ENCODE measurements at places on chromosomes 1 and 21. TPM values are rescaled to one million over a fixed set of nuclear protein-coding genes. Genes with fewer than 3 reads are reported as not detected.

GRCh38 chr1:86472767-86473166 is 4.0 kb downstream of the CLCA1 start:
- no peaks in the 10 kb centered on the region for H3K4me1 ChIP-seq
- H3K36me3 ChIP-seq = no peaks in the 10 kb centered on the region
- H3K4me3 ChIP-seq = no peak overlapping the region

DNA sequence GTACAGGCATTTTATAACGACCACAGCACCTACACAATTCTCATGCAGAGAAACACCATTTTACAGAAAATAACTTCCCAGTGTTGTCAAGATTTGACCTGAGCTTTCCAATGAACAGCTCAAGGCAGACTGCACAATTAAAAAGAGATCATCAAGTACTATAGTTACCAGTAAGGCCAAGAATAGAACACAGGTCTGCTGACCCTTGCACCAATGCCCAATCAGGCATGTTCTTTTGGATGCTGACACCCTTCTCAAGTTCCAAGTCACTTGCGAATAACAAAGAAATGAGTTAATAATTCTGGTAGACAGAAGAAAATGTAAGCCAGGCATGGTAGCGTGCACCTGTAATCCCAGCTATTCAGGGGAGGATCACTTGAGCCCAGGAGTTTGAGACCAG is 101.9 kb downstream of the SLC45A1 start:
- H3K4me1 ChIP-seq = peaks cover 36% of the 10 kb centered on the region
- no peak overlapping the region for H3K27ac ChIP-seq
- H3K27me3 ChIP-seq = no peaks in the 10 kb centered on the region
- H3K4me3 ChIP-seq = peak overlapping the region; percentile 8
- H3K36me3 ChIP-seq = peaks cover 23% of the 10 kb centered on the region

GRCh38 chr21:32207406-32207716 is 71.5 kb downstream of the MIS18A start:
- H3K4me3 ChIP-seq = no peak overlapping the region
- H3K36me3 ChIP-seq = no peaks in the 10 kb centered on the region
- DNase-seq = no peak
- no peaks in the 10 kb centered on the region for H3K27me3 ChIP-seq

Gene AIM2
- 28.1 TPM for total RNA-seq

DNA sequence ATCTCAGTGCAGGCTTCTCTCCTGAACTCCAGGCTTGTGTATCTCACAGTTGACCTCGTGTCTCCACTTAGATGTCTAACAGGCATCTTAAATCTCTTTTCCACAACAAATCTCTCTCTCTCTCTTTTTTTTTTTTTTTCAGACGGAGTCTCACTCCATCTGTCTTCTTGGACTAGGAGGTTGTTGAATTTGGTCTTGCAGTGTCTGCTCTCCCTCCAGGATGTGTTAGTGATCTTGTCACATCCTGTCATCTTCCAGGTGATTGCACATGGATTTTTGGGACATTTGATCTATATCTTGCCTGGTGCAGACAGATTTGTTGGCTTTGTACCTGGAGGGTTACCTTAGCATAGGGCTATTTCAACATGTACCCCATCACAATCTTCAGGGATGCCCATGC is 26.5 kb upstream of the KCNA10 start:
- H3K4me1 ChIP-seq = no peaks in the 10 kb centered on the region
- peaks cover 9% of the 10 kb centered on the region for H3K27me3 ChIP-seq
- H3K36me3 ChIP-seq = no peaks in the 10 kb centered on the region
- H3K27ac ChIP-seq = no peak overlapping the region

Gene NOS1AP
- not detected for total RNA-seq

- DNase-seq = no peak
- no peaks in the 10 kb centered on the region for H3K27me3 ChIP-seq
- H3K27ac ChIP-seq = no peak overlapping the region
- H3K36me3 ChIP-seq = no peaks in the 10 kb centered on the region
- H3K4me3 ChIP-seq = no peak overlapping the region
- no peaks in the 10 kb centered on the region for H3K4me1 ChIP-seq
Measured at GRCh38 chr1:245788269-245788668, 633.5 kb downstream of the KIF26B start.

Gene RGS4
- total RNA-seq = not detected

Gene UQCRHL
- 1.5 TPM for total RNA-seq

Gene PMF1
- 67.7 TPM for total RNA-seq

GRCh38 chr21:24220446-24220845 is 1386.8 kb downstream of the MRPL39 start:
- no peaks in the 10 kb centered on the region for H3K4me1 ChIP-seq
- H3K27me3 ChIP-seq = no peaks in the 10 kb centered on the region
- H3K27ac ChIP-seq = no peak overlapping the region
- H3K36me3 ChIP-seq = no peaks in the 10 kb centered on the region
- H3K4me3 ChIP-seq = no peak overlapping the region

DNA sequence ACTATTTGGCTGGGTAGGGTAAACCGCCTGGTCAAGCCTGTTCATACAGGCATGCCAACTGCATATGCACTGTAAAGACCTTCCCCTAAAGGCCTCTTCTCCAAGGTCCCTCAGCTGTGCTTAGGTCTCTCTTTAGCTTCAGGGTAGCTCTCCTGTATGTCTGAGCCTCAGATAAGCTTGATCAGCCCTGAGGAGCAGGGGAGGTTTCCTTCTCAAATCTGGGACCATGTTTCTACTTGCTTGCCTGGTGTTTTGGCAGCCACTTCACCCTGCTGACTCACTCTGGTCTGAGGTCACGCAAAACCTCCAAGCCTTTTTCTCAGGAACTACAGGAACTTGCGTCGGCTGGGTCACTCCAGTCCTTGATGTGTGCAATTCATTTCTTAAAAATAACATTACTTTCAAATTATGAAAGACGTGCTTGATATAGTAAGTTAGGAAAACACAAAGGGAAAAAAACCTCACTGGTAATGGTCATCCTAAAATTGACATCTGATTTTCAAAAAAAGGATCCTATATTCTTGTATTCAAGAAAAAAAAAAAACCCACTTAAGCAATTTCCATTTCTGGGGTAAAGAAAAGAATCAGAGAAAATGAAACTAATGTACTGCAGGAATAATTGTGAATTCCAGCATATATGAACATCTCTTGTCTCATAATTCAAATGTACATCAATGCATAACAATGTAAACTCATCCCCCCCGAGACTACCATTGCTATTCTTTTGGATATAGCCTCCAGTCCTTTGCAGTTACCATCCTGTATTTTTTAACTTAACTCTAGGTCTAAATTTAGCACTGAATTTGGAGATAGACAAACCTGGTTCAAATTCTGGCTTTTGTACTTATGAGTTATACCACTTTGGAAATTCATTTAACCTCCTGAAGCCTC is 24.8 kb upstream of the RNF19B start:
- peak overlapping the region; percentile 79 for H3K27ac ChIP-seq
- H3K36me3 ChIP-seq = peaks cover 8% of the 10 kb centered on the region
- peak overlapping the region; percentile 26 for H3K4me3 ChIP-seq
- peak; percentile 71 for DNase-seq

DNA sequence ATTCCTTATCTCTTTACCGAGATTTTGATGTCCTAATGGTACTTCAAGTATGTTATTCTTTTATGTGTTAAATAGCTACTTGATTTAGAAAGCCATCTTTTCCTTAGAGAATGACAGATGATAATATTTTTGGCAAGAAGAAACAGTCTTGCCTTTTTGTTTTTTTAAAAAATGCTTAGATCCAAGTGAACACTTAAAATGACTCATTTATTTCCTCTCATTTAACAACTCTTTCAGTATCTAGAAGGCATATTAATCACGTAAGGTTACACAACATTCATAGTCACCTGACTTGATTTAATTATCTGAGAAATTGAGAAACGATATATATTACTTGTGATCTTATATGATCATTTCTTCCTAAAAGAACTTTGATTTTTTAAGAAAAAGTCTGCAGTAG is 52.4 kb downstream of the SUCO start:
- peaks cover 34% of the 10 kb centered on the region for H3K36me3 ChIP-seq
- no peak overlapping the region for H3K27ac ChIP-seq
- H3K4me1 ChIP-seq = peaks cover 25% of the 10 kb centered on the region
- H3K27me3 ChIP-seq = no peaks in the 10 kb centered on the region

Gene NTNG1
- not detected for total RNA-seq

DNA sequence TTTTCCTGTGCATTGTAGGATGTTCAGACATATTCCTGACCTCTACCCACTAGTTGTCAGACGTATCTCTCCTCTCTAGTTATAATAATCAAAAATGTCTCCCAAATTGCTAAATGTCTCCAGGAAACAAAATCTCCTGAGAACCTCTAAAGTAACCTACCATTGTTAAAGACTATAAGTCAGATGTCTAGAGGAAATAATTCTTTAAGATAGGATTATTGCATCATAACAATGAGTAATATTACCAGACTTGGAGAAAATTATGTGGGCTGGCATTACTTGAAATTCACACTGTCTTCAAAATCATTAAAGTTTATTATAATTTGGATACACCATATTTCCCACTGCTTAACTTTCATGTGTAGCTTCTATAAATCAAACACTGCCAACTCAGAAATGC is 643.0 kb upstream of the ADGRL2 start:
- H3K27ac ChIP-seq = no peak overlapping the region
- no peak for DNase-seq
- H3K27me3 ChIP-seq = no peaks in the 10 kb centered on the region
- no peaks in the 10 kb centered on the region for H3K4me1 ChIP-seq
- H3K36me3 ChIP-seq = no peaks in the 10 kb centered on the region

DNA sequence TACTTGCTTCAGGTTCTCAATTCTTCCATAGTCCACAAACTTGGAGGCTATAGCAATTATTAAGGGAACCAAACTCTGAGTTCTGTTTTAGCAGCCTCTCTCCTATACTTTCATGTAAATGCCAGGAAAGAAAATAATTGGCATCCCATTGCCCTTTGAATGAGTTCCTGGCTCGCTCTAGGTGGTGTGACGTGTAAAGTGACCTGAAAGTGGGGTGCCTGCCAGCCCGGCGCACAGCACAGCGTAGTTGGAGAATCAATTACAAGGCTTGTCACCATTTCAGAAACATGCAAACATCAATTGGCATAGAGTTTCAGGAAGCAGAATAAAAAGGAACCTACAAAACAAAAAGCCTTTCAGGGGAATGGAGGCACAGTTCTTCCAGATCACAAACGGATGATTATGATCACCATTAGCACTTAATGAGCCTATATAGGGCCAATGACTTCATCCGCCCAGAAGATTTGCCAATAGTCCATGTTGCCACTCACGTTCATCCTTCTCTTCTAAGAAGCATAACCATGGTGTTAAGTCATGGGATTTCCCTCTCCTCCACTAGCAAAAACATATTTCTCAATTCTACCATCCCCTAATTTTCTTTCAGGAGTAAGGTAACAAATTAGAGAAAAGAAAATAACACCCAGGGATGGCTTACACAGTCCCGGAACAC is 354.6 kb upstream of the ADGRL2 start:
- no peak overlapping the region for H3K4me3 ChIP-seq
- no peak for DNase-seq
- H3K4me1 ChIP-seq = no peaks in the 10 kb centered on the region

- DNase-seq = no peak
- no peaks in the 10 kb centered on the region for H3K27me3 ChIP-seq
- no peak overlapping the region for H3K4me3 ChIP-seq
- H3K27ac ChIP-seq = no peak overlapping the region
- no peaks in the 10 kb centered on the region for H3K4me1 ChIP-seq
Measured at GRCh38 chr21:32299695-32300094, 1.0 kb downstream of the MRAP start.

GRCh38 chr1:23337869-23338268 is 6.2 kb downstream of the HNRNPR start:
- DNase-seq = no peak
- no peaks in the 10 kb centered on the region for H3K27me3 ChIP-seq
- H3K4me3 ChIP-seq = no peak overlapping the region
- peaks cover 56% of the 10 kb centered on the region for H3K4me1 ChIP-seq

- no peak overlapping the region for H3K27ac ChIP-seq
- DNase-seq = peak; percentile 66
- H3K36me3 ChIP-seq = no peaks in the 10 kb centered on the region
Measured at GRCh38 chr1:226547754-226548191, 791 bp upstream of the STUM start.

DNA sequence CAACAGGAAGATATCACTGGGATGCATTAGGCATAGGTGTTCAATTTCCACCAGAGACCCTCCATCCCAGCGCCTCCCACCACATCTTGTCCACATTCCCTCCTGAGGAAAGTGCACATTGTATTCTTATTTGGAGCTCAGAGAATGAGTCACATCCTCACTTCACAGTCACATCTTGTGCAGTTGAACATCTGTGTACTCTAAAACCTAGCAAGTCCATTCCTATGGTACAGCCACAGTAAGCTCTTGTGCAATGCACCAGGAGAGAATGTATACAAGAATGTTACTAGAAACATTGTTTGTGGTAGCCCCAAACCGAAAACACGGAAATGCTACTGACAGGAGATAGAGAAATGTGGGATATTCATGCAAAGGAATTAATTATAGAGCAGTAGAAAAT is 1.6 kb upstream of the KDF1 start:
- H3K36me3 ChIP-seq = no peaks in the 10 kb centered on the region
- no peak overlapping the region for H3K4me3 ChIP-seq
- H3K27ac ChIP-seq = no peak overlapping the region
- H3K4me1 ChIP-seq = peaks cover 8% of the 10 kb centered on the region

DNA sequence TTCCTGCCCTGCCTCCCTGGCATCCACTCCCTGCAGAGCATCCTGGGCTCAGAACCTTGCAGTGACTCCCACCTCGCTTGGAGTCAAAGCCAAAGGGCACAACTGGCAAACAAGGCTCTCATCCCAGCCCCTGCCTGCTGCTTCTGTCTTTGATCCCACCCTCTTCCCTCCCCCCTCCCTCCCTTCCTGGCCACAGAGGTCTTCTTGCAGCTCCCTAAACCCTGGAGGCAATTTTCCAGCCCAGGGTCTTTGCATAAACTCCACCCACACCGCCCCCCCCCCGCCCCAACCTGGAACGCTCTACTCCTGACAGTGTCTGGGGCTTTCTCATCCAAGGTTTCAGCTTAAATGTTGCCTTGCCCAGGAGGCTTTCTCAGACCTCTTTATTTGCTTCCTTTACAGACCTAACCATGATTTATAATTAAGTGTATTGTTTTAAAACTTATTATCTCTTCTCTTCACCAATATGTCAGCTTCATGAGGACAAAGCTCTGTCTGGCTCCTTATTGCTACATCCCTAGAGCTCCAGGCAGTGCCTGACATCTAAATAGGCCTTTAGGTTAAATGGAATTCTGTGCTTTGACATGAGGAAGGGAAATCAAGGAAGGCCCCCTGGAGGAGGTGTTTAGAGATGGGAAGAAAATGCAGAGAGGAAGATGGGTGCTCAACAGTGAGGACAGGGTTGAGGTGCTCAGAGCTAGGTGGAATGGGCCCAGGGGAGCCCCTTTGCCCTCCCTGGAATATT is 37.7 kb upstream of the PADI1 start:
- H3K27me3 ChIP-seq = peaks cover 5% of the 10 kb centered on the region
- no peak overlapping the region for H3K27ac ChIP-seq
- H3K4me1 ChIP-seq = no peaks in the 10 kb centered on the region
- no peak for DNase-seq
- no peak overlapping the region for H3K4me3 ChIP-seq
- no peaks in the 10 kb centered on the region for H3K36me3 ChIP-seq

Gene SELP
- 0.83 TPM for total RNA-seq

GRCh38 chr1:3651930-3652547 is at the start of gene TP73:
TP73 (plus strand) TSS chr1:3652516; CDS start chr1:3682366, 29,850 bp downstream.
- H3K36me3 ChIP-seq = peaks cover 10% of the 10 kb centered on the region
- H3K27ac ChIP-seq = no peak within 1 kb of the TSS
- DNase-seq = no peak
- peaks cover 47% of the 10 kb centered on the region for H3K27me3 ChIP-seq
- peak within 1 kb of the TSS; percentile 47 for H3K4me3 ChIP-seq

Gene TBX19
- 2.4 TPM for total RNA-seq

GRCh38 chr1:231467986-231468385 is 45.9 kb upstream of the EGLN1 start:
- no peak overlapping the region for H3K27ac ChIP-seq
- no peak overlapping the region for H3K4me3 ChIP-seq
- no peaks in the 10 kb centered on the region for H3K36me3 ChIP-seq

Gene SEC16B
- not detected for total RNA-seq
